ENCODE measurements at places on chromosomes 6 and 20.
A peak's percentile ranks its signal among the peaks of the same experiment; 100 is the strongest.

DNA sequence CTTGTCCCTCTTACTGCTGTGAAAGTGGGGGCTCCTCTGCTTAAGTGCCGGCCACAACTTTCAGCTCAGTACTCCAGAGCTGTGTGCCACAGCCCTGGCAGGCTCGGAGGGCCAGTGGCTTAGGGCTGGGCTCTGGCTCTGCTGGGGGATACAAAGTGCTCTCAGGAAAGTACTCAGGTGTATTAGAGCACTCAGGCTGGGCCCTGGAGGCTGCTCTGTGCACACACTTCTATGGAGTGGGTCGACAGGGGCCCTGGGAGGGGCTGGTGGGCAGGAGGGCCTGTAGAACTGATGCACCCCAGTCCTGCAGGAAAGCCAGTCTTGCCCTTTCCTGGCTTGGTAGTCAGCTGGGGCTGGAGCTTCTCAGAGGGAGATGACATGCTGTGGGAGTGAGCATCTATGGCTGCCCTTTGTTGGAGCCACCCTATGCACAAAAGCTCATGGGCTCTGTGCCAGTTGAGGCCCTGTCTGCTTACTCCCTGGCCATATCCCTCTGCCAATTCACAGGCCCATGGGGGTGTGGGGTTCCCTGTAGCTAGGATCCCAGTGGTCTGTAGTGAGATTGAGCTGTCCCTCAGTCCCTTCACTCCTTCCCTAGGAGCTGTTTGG is 22.0 kb downstream of the CENPW start:
- DNase-seq = no peak

- no peak for DNase-seq
Measured at GRCh38 chr6:80523010-80523409, 416.5 kb downstream of the BCKDHB start.

DNA sequence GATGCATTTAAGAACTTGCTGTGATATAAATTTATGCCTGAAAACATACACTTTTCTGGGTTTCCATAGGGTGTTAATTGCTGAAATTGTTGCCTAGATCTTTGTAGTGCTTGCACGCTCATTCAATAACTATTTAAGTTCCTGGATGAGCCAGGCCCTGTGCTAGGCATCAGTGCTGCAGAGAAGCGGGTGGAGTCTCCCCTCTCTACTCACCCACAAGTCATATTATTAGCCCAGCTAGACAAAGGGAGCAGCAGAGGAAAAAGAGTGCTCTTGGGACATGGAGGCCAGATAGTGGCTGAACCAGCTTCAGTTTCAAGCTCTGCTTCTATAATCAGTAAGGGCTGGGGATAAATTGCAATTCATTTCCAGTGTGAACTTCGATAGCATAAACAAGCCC is 329.1 kb downstream of the TFAP2B start:
- no peak for DNase-seq

DNA sequence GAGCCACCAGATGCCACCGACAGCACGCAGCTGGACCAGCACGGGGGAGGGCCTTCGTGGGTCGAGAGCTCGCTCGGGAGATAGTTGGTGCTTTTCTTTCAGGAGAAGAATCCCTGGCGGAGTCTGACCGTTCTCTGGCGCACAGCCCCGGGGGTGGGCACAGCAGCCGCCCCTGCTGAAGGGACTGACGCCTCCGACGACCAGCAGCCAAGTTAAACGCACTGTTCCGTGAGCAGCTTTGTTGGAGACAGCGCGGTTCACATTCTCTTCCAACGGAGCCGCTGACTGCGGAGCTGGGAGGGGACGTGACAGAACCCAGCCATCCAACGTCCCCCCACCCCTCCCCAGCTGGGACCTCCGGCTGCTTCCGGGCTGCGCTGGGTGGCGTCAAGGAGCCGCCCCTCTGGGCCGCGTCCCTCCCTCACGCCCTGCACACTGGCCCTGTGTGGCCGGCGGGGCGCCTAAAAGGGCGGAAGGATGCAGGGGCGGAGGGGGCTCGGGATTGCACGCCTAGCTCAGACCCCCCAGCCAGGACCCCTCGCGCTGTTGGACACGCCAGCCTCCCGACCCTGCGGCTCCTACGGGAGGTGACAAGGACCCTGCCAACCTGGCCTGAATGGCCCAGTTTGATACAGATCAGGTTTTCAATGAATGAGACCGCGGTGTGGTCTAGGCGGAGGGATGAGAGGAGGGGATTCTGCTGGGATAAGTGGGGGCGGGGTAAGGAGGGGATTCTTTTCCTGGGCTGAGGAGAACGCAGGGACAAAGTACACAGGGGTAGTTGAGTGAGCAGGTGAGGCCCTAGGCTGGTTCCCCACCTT is 36.4 kb upstream of the KHDC1 start:
- DNase-seq = no peak

- DNase-seq = peak; percentile 55
Measured at GRCh38 chr20:33993576-33994221, at the start of gene RALY. RALY (plus strand) TSS chr20:33993911; CDS start chr20:34072075, 78,164 bp downstream.

DNA sequence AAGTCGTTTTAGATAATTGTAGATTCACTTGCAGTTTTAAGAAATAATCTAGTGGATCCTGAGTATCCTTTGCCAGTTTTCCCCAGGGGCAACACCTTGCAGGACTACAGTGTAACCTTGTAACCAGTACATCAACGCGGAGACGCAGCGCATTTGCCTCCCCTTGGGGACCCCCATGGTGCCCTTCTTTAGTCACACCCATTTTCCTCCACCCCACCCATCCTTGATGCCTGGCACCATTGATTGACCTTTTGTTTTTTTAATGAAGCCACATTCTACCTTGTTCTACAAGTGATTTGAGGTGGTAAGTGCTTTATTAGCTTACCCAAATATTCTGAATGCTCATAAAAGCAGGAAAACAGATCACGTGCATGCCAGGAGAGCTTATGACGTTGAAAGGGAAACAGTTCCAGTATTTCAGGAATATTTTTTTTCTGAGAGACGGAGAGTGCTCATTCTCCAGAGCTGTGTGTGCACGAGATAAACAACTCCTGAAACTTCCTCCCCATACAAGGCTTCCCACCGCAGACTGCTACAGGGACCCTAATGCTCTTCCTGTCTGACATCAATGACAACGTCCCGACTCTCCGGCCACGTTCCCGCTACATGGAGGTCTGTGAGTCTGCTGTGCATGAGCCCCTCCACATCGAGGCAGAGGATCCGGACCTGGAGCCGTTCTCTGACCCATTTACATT is 35.7 kb downstream of the CDH26 start:
- no peak for DNase-seq

DNA sequence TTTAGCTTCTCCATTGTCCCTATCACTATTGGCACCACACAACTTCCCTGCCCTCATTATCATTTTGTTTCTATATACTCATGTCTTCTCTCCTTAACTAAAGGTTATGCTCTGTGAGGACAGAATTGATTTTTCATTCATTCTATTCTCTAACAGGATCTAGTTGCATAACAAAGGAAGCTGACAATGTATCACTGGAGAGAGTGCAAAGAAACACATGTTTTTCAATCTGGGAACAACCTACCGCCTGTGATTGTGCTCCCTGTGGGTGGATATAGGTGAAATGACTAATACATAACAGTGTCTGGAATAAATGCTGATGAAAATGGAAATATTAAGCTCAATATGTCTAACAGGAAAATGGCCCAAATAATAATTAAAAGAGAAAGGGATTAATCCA is 56.6 kb downstream of the COL12A1 start:
- no peak for DNase-seq

GRCh38 chr6:53794137-53794719 is 577 bp upstream of the LRRC1 start:
- no peak for DNase-seq

- no peak for DNase-seq
Measured at GRCh38 chr20:21342656-21343345, 39.7 kb downstream of the XRN2 start.

- no peak for DNase-seq
Measured at GRCh38 chr20:3121271-3121911, 36.9 kb upstream of the AVP start.

- DNase-seq = no peak
Measured at GRCh38 chr20:32472581-32473207, 112.4 kb downstream of the NOL4L start.

DNA sequence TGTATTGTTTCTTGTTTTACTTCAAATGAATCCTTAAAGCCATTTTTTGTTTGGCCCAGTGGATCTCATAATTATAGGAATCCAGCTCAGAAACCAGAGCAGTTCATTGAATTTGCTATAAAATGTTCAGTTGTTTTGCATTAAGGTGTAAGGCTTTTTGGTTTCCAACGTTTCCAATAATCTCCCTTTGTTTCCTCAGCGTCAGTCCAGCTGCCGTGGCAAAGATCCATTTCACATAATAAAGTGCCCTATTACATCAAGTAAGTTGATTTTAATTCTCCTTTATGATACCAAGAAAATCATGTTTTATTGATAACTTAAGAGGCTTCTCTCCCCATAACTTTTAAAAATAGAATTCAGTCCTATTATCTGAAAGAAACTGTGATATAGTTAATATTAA is 472.6 kb downstream of the UTRN start:
- DNase-seq = no peak

- DNase-seq = no peak
Measured at GRCh38 chr6:135094403-135094821, 39.8 kb upstream of the HBS1L start.

DNA sequence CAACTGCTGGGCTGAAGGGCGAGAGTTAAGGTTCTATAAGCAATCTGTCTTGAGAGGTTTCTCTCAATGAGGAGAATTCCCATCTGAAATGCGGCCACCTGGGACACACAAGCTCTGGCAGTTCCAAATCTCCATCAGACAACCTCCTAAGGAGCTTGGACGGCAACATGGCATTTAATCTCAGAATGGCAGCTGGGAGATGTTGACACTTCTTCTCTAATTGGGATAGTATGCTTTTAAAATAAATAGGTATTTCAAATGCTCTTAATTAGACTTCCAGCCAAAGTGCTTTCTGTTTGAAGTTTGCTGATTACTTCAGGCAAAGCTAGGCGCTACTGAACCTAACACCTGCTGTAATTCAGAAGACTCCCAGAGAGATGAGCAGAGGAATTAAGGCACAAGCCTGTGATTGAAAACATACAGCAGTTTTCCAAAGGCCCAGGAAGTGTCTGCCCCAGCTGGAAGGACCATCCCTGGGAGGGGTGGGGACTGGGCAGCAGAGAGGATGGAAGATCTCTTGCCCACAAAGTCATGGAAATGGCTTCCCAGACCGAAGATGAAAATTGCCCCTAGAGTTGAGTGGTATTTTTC is 59.1 kb upstream of the KCNK16 start:
- DNase-seq = no peak

DNA sequence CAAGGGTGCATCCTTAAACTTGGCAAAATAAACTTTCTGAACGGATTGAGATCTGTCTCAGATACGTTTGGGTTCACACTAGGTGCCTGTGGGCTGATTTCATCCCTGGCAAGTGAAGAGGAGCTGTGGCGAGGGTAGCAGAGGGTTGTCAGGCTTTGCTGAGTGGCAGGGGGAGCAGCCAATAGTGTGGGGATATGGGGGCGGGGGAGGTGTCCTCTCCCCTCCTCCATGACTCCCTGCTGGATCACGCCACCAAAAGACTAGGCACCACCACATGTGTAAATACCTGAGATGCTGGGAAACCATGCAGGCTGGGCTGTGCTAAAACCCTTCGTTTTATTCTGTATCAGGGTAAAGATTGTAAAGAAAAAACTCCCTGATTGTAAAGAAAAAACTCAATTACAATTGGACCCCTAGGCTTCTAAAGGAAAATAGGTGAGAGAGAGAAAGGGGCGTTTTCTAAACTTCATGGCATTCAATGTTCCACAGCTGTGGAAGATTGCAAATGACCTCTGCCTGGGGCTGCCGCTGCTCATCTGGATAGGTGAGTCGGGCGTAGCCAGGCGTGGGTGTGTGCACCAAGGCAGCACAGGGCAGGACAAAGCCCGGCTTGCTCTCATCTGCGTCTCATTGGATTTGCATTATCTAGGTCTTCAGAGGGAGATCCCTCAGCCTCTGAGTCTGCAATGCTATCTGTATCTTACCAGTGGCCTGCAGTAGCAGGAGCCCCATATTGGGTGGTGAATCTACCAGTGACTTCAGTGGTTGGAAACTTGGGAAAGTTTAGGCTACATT is 26.9 kb upstream of the ADTRP start:
- DNase-seq = no peak

DNA sequence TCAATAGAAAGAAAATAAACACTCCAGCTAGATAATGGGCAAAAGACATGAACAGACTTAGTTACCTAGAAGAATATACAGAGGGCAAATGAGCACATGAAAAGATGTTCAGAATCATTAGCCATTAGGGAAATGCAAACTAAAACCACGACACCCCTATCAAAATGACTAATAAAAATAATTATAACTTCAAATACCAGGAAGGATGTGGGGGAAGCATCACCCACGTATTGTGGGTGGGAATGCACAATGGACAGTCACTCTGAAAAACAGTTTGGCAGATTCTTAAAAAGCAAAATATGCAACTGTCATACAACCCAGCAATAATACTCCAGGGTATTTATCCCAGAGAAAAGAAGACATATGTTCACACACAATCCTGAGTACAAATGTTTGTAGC is 92.6 kb downstream of the DLL1 start:
- DNase-seq = no peak

DNA sequence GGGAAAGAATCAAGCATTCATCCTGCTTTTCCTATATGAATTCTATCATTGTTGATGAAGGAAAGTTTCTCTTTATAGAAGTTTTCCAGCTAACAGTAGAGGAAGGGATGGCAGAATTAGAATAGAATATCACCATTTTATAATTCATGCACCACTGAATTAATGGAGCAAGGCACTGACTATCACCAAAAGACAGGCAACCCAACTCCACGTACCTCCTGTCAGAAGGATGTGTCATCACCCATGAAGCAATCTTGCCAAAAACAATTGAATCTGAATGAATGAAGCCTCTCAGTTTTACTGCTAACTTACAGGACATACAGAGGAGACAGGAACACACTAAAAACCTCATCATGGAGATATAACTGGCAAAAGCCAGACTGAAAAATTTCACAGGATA is 122.4 kb downstream of the NFATC2 start:
- peak; percentile 69 for DNase-seq

- DNase-seq = peak; percentile 89
Measured at GRCh38 chr20:53738039-53738944, 144.7 kb upstream of the ZNF217 start.

DNA sequence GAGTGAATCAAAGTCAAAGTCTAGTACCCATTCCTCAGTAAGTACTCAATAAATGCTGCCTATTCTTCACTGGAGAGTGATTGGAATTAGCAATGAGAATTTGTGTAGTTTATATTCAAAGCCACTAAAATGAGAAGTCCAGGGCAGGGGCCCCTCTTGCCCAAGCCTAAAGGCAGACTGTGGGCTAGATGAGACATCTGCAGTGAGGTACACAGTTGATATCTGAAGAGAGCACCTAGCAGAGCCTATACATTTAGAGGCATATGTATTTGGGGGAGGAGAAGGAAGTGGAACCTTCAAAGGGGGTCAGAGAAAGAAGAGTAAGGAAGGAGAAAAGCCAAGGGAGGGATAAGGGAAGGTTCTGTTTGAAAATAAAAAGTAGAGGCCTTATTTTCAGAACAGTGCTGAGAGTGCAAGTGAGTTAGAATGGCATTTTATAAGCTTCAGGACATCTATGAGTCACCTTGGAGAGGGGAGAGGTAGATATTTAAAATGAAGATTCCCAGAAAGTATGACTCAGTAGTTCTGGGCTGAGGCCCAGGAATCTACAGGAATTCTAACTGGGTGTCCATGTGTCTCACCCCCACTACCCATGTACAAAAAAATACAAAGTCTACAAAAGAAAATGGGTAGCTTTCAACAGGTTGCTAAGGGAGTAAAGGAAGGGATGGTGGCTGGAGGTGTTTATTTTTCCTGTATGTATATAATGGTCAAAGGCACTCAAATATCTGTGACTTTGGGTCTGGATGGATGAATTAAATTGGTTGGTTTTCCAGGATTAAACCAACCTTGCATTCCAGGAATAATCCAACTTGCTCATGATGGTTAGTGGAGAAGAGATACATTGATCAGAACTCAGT is 135.1 kb downstream of the ZFP64 start:
- DNase-seq = no peak

GRCh38 chr6:9527679-9528286 is 887.1 kb downstream of the TFAP2A start:
- DNase-seq = no peak

Data from foreskin melanocyte (primary cell).